ENCODE measurements at places on chromosomes 1 and 21.

DNA sequence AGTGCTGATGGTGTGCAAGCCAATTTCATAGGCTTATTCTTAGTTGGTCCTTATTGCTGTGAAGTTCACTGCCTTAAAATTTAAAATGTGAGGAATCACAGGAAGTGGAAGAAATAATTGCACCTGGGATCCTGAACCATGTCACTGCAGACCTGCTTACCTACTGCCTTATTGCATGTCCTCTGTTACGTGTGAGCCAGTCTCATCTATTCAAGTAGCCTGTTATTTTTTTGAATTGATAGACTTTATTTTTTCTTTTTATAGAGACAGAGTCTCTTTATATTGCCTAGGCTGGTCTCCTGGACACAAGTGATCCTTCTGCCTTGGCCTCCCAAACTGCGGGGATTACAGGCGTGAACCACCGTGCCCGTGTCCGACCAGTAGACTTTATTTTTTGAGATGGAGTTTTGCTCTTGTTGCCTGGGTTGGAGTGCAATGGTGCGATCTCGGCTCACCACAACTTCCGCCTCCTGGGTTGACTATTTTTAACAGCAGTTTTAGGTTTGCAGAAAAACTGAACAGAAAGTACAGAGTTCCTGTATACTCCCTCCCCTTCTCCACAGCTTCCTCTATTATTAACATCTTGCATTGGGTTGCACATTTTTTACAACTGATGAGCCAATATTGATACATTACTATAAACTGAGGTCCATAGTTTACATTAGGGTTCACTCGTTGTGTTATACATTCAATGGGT, 14.0 kb upstream of the DISC1 start:
- no peak for DNase-seq

- DNase-seq, result peak; percentile 49
These were observed 101.4 kb upstream of the RGS1 start for GRCh38 chr1:192474080-192474683.

DNA sequence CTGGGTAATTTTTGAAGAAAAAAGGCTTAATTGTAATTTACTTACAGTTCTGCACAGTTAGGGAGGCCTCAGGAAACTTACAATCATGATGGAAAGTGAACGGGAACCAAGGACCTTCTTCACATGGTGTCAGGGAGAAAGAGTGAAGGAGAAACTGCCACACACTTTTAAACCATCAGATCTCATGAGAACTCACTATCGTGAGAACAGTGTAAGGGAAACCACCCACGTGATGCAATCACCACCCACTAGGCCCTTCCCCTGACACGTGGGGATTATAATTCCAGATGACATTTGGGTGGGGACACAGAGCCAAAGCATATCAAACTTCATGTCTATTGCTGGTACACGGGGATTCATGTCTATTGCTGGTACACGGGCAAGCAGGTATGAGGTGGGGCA, 5.3 kb upstream of the SFT2D2 start:
- DNase-seq, result no peak

GRCh38 chr1:208248307-208248801, 4.2 kb upstream of the PLXNA2 start:
- no peak for DNase-seq

DNA sequence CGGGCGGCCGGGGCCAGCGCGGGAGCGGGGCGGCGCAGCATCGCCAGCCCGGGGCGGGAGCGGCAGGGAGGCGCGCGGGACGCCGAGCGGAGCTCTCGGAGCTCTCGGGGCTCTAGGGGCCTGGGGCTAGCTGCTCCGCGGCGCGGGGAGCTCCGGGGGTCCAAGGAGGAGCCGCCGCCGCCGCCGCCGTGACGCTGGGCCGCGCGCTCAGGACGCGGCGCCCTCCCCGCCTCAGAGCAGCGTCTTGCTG, 147 bp downstream of the CLSTN1 start:
- no peak for DNase-seq

GRCh38 chr1:88943241-88943640, 49.2 kb downstream of the KYAT3 start:
- DNase-seq, result no peak

- DNase-seq, result no peak
These were observed 137.7 kb upstream of the ADGRL2 start for GRCh38 chr1:81662913-81663526.

DNA sequence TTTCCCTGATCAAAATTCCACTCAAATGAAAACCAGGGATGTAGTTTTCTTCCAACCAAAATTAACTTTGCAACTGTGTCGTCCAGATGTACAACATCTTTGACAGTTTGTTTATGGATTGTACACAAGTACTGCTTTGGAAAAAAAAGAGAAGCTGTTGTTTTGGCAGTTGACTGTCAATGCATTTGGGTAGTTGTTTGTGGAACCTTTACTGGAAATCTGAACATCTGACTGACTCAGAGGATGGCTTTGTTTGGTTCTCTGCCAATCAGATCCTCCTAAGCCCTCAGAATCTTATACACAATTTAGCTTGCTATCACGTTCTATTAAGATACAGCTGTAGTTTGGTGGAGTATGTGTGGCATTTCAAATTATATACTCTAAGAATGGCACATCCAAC, 195.0 kb downstream of the KCNK2 start:
- no peak for DNase-seq

GRCh38 chr1:96763514-96763913, 41.9 kb downstream of the PTBP2 start:
- DNase-seq, result no peak

DNA sequence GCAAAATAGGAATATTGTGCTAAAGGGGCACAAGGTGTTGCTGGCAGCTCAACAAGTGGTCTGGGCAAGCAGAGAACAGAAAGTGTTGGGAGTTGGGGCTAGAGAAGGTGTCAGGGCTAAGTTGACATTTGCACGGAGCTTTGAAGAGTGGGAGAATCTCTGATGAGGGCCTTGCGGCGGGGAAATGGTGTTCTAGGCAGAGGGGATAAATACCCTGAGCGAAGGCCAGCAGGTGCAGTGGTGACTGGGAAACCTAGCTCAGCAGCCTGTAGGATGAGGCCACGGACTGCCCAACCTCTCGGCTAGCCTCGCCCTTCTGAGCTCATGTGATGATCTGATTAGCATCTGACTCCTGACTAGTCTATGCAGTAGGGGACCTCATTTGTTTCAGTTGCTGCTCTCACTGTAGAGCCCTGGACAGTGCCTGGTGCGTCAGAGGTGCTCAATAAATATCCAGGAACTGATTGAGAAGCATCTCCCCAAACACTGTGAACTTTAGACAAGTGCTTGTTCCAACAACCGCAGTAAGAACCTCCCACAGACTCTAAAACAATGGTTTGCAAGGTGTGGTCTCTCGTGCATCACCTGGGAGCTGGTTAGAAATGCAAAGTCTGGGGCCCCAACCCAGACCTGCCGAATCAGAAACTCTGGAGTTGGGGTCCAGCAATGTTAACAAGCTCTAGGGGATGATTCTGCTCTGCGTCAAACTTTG, 1.0 kb upstream of the FOXO6 start:
- no peak for DNase-seq

Data from muscle of arm (tissue), 14 donors.